AG04450 (cell line): ENCODE measurements at places on chromosomes 11 and 22.

GRCh38 chr11:123304828-123305466 lies 109.9 kb upstream of the CLMP start:
- no peak for DNase-seq

GRCh38 chr22:44947846-44948245 lies 62.0 kb downstream of the PHF21B start:
- no peak for DNase-seq

DNA sequence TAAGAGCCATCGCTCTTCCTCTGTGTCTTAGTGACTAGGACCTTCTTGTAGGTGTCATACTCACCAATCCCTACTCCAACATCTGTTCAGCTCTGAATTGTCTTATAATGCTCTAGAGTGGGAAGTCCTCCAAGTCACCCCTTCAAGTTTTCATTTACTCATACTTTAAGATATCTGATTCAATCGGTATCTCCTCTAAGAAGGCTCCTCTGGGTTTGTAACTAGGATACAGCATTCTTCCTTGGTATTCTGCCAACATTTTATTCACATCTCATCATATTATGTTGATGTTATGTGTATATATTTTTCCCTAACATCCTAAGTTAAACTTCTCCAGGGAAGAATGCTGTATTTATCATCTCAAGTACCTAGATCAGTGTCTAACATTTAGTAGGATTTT lies 662.1 kb downstream of the NTM start:
- DNase-seq: peak; percentile 68

DNA sequence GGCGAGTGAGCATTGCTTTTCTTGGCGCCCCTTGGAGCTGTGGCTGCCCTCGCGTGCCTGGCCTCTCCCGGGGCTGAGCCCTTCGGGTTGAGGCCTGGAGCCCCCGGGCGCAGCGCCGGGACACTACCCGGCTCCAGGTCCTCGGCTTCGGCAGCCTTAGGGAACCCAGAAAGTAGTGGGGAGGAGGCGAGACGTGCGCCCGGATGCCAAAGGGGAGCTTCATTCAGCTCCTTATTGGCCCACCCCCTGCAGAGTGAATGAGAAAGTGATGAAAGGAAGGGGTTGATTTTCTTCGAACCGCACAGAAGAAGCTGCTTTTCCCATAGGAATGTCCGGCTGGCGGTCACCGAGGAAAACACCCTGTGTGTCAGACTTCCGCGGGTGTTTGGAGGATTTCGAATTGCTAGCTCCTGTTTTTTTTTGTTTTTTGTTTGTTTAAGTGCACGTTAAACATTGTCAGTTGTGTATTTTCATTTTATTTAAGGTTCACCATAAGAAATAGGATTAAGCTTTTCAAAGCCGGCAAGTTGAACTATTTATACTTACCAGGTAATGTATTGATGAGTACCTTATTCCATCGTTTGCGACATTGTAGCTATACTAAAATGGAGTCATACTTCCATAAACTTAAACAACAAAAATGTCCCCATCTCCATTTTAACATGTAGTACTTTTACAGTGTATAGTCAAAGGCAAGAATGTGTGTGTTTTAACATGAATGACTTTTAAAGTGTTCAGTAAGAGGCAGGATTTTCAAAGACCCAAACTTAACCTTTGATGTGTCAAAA lies 841 bp upstream of the EIF4G2 start:
- DNase-seq: peak; percentile 29

DNA sequence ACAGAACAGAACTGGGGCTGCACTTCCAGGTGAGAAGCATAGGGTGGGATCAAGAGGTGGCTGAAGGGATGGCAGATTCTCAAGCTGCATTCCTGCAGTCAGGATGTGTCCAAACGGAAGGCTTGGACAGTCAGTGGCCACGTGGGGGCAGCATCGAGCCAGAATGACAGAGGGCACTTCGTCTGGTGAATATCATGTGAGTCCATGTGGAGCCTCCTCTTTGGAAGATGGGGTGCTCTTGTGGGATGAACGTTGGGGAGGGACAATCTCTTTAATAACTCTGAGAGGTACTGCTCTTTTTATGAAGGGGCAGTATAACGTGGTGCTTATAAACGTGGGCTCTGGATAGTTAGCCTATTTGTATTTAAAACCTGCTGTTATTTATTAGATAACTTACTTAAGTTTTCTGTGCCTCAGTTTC lies 154.9 kb upstream of the NAV2 start:
- peak; percentile 38 for DNase-seq

DNA sequence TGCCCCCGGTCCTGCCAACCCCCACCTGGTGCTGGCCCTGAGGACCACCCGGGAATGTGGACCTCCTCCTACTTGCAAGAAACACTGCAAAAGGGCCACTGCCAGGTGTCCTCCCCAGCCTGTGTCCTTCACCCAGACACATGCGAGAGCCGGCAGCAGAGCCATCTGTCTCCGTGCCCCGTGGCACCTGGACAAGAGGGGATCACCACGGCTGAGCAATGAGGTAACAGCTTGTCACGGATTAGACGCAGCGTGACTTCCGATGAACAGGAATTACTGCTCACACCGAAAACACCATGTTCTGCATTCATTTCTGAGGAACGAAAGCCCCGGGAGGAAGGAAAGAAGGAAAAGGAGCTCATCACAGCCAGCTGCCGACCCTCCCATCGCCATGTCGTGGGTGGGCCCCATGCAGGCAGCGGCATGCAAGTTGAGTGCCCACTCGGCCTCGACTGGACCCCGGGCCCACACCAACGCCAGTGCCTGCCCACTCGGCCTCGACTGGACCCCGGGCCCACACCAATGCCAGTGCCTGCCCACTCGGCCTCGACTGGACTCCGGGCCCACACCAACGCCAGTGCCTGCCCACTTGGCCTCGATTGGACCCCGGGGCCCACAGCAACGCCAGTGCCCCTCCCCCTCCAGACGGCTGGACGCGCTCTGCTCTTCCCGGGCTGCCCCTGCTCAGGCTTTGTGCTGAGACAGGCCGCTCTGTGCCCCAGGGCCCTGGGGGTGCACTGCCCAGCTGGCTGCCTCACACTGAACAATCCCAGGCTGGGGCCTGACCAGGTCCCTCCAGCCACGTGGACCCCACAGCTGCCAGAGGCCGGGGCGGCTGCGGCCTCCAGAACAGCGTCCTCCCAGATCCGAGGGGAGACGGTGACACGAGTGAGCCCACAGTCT lies 22.0 kb downstream of the CHID1 start:
- DNase-seq: no peak

DNA sequence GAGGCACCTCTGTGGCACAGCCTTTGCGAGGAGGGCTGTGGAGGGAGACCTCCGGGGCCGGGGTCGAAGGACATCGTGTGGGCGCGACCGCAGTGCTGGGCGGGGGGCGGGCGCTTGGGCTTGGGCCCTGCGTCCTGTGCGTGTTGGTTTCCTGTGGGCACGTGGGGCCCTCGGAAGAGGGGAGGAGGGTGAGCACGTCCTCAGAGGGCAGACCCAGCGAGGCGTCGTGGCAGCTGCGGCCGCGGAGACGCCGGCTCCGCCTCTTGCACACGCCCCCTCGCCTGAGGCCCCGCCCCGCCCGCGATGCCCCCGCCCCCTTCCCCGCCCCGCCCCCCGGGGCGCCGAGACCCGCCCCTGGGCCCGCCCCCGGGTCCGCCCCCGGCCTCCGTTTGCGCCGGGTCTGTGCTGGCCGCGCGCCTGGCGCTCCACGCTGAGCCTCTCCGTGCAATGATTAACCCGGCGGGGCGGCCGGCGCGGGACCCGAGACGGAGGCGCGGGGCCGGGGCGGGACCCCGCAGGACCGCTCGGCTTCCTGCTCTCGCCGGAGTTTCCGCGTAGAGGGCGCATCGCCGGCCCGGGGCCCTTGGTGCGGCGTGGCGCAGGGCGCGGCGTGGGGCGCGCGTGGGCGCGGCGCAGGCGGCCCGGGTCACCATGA lies at the start of gene PRR5:
Gene PRR5, plus strand, starts transcription at position 381 of the 655 bp plus-strand sequence. Its CDS starts 271 bp downstream, at position 652.
- peak; percentile 81 for DNase-seq

DNA sequence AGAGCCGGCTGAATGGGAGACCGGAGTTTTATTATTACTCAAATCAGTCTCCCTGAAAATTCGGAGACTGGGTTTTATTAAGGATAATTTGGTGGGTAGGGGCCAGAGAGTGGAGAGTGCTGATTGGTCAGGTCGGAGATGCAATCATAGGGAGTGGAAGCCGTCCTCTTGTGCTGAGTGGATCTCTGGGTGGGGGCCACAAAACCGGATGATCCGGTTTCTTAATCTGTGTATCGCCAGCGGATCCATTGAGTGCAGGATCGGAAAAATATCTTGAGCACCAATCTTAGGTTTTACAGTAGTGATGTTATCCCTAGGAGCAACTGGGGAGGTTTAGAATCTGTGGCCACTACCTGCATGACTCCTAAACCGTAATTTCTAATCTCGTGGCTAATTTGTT lies 886 bp upstream of the NIPSNAP1 start:
- no peak for DNase-seq

DNA sequence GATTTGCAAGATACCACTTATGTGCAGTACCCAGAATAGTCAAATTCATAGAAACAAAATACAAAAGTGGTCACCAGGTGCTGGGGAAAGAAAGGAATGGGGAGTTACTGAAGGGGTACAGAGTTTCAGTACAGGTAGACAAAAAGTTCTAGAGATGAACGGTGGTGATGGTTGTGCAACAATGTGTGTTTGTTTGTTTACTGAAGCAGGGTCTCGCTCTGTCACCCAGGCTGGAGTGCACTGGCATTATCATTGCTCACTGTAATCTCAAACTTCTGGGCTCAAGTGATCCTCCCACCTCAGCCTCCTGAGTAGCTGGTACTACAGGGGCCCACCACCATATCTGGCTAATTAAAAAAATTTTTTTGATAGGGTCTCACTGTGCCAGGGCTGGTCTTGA lies 12.1 kb downstream of the UBE2L6 start:
- DNase-seq: no peak

GRCh38 chr11:13052130-13052571 lies 43.0 kb downstream of the RASSF10 start:
- no peak for DNase-seq

- peak; percentile 88 for DNase-seq
Measured at GRCh38 chr11:23359297-23359696, 499.0 kb upstream of the CCDC179 start.

- no peak for DNase-seq
Measured at GRCh38 chr22:45602824-45603595, 68.6 kb upstream of the ATXN10 start.

DNA sequence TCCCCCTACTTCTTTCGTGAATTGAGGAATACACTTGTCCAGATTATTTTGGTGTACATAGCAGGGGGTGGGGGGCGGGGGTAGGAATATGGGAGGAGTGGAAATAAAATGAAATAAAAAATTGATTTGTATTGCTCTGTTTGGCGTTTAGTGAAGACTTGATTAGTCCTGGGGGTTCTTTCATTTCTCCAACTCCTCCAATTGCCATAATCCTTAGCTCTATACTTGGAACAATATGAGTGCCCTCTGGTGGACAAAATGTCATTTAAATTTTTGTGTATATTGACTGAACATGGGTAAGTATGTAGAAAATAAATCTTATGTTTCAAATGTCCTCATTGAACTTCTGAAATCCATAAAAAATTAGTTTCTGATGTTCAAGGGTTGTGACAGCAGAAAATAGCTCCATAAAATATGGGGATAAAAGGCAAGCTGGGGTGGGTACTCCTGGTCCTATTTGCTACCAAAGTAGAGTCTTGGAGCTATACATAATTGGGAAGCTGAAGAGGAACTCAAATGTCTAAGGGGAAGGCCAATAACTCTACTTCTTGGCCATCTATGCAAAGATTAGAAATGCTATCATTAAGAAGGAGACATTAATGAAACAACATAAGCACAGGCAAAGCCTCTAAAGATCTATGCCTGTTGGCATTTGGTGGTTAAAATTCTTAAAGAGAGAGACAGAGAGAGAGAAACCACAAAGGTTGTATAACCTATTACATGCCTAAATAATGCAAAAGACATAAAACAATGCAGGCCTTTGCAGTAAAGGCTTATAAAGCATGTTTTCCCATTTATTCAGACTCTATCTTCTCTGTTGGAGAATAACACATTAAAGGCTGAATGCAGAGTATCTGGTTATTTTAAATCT lies 421.6 kb downstream of the METTL15 start:
- DNase-seq: peak; percentile 29

DNA sequence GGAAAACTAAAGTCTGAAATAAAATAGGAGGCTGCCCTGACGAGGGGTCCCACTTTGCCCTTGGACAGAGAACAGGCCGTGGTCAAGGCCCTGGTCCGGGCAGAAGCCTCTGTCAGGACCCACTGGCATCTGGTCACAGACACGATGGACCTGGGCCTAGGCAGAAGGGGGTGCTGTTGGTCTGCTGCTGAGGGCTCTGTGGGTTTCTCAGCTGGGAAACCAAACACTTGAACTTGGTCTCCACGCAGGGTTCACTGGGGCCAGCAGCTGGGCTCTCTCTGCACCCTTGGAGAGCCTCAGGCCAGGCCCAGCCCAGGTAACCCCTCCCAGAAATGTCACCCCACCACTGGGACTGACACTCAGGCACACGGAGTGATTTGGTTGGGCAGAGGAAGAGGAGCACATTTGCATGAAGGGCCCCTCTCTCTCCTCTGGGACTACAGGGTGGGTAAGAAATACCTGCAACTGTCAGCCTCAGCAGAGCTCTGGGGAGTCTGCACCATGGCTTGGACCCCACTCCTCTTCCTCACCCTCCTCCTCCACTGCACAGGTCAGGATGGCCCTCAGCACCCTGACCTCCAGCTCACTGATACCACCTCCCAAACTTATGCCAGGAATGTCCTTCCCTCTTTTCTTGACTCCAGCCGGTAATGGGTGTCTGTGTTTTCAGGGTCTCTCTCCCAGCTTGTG lies 48.1 kb upstream of the TOP3B start:
- no peak for DNase-seq

DNA sequence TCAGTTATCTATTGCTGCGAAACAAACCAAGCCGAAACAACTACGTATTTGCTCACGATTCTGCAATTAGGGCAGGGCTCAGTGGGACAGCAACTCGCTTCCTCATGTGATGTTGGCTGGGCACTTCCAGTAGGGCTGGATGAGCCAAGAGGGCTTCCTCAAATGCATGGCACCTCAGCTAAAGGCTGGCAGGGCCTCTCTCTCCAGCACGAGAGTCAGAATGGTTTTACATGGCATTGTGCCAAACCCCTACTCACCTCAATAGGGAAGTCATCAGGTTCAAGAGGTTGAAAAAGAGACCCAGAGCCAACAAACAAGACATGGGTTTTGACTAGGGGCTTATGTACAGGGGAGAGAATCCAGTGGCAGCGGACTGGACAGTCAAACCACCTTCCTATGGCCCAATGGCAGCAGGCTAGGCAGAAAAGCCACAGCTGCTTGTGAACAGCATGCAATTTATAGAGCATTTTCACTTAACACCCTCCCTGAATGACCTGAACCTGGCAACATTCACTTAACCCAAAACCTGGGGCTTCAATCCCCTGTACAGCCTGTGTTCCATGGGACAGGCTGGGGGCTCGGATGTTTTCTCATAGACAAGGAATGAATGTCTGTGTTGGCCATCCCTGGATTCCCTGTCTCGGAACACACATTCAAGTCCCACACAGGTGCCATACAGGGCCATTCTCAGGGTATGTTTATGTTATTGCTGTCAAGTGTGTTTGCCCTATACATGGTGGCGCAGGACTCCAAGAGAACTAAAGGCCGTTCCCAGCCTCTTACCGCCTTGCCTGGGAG lies 154.2 kb upstream of the NAV2 start:
- no peak for DNase-seq

GRCh38 chr22:48892578-48893287 lies 934.9 kb downstream of the BRD1 start:
- no peak for DNase-seq
